ENCODE measurements at places on chromosomes 2 and 18. TPM values are rescaled to one million over a fixed set of nuclear protein-coding genes. Genes with fewer than 3 reads are reported as not detected.

DNA sequence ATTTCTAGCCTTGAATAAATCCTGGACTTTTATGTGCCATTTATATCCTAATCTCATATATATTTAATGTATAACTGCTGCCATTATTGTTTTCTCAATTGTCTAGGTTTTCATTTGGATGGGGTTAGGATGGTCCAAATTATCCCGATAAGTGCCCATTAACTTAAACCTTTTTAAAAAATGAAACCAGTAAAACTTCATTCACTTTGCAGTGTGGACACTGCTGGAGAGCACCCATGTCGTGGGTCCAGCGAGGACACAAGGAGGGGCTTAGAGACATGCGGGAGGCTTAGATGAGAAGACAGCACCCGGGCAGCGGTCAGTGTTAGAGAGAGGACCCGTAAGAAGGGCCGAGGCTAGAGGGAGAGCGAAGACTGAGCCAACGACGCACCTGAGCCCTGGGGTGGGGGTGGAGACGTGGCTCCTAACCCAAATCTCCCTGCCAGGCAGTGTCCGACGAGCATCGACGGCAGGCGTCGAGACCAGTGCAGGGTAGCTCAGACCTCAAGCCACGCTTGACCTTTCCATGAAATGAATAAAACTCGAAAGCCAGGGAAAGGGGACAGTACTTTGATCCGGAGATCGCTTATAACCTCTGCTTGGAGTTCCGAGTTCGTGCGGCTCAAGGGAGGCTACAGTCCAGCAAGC lies 9.0 kb upstream of the EN1 start:
- no peak for DNase-seq

DNA sequence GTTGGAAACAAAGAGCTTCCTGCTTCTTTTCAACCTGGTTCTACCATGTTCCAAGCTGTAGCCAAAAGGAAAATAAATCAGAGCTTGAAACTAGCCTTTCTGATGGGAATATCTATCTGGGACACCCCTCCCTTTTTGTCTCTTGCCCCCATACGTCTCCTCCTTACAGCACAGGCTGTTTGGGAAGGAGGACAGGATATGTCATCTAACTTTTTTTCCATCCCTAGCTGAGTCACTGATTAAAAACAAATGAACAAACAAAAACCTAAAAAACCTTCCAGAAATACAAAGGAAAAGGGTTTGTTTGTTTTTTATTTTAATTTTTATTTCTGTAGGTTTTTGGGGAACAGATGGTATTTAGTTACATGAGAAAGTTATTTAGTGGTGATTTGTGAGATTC lies 151.6 kb downstream of the FAM210A start:
- DNase-seq, result no peak

GRCh38 chr2:219562049-219563020 lies 9.0 kb downstream of the OBSL1 start:
- DNase-seq, result no peak

- DNase-seq, result no peak
Observed at GRCh38 chr2:47935071-47935470, 28.8 kb upstream of the FBXO11 start.

DNA sequence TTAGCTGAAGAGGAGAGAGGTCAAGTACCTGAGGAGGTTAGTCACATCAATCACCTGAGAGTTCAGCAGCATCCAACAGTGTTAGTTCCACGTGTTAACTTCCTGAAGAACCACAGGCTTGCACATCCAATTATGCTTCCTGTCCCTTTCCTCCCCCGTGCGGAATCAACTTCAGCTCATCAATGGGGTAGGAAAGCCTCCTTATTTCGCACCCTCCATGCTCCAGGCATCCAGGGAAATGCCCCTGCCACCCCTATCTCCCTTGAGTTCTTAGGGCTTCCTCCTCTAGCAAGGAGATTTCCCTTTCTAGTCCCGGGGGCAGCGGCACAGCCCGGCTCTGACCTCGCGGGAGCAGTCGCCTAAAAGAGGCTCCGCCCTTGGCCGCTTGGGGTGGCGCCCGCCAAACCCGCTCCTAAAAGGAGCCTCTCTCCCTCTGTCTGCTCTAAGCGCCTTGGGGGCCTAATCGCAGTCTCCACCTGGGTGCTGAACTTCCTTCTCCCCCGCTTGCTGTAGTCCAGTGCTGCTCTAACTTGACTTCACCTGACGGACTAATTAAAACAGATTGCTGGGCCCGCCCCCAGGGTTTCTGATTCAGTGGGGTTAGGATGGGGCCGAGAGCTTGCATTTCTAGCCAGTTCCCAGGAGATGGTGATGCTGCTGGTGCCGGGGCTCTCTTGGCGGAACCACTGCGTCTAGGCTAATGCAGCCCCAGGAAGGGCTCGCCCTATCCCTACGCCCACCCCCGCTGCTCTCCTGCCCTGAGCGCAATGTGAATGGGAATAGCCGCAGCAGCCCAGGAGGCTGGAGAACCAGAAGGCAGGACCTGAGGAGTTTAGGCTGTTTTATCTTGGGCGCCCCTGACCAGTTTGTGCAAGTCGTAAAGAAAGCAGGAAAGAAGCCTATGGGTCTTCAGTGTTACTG lies 3.4 kb upstream of the TET3 start:
- DNase-seq, result no peak

DNA sequence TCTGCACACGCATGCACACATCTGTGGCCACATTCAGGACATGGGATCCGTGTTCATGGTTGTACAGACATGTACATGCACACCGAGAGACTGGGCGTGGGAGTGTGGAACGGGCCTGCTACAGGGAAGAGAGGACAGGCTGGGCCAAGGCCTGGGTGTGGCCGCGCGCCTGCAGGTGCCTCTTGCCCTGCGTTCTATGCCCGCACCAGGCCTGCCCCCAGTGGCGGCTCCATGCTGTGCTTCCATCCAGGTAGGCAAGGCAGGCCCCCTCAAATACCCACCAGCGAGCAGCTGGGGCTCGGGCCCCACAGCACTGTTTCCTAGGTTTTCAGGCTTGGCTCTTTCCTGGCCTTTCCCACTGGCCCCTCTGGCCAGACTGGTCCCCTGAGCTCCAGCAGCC lies 15.5 kb upstream of the PTMA start:
- no peak for DNase-seq

- no peak for DNase-seq
Observed at GRCh38 chr2:129801575-129801974, 177.9 kb upstream of the RAB6C start.

GRCh38 chr2:85324639-85325465 lies 2.9 kb downstream of the TGOLN2 start:
- DNase-seq, result no peak

GRCh38 chr2:241945311-241945710 lies 75.8 kb downstream of the RTP5 start:
- no peak for DNase-seq

GRCh38 chr18:14965553-14965952 lies 217.6 kb downstream of the ANKRD30B start:
- DNase-seq, result no peak

DNA sequence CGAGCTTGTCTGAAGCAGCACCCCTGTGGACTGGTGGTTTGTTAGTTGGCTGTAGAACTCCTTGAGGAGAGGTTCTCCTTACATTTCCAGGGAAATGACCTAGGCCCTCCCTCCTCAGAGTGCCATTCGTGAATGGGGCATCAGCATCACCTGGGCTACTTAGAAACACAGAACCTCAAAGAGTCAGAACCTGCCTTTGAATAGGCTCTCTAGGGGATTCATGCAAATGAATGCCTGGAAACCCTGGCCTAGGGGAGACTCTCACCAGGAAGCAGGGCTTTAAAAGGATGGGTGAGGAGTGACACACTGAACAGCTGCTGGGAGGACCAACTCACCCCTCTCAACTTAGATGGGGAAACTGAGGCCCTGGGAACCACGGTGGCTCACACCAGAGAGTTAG lies 2.1 kb upstream of the MOCOS start:
- no peak for DNase-seq

DNA sequence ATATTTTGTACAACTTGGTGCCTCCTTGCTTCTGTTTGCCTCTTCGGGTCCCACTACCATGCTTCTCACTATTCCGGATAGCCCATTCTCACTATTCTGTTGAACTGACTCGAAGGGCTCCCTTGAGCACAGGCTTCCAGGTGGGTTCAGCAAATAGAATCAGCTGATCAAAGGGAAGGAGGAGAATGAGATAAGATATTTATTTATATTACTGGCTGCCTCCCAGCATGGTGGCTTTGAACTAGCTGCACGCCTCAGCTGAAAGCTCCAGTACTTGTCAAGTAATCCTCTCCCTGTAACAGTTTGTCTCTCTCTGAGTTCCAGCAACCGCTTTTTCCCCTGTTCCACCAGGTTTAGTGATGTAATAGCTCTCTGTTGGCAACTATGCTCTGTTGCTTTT lies 187.8 kb upstream of the HNRNPA3 start:
- DNase-seq, result no peak

- no peak for DNase-seq
Observed at GRCh38 chr2:23776021-23776420, 150.9 kb downstream of the ATAD2B start.

GRCh38 chr2:68901199-68901514 lies 30.0 kb upstream of the BMP10 start:
- DNase-seq, result no peak

DNA sequence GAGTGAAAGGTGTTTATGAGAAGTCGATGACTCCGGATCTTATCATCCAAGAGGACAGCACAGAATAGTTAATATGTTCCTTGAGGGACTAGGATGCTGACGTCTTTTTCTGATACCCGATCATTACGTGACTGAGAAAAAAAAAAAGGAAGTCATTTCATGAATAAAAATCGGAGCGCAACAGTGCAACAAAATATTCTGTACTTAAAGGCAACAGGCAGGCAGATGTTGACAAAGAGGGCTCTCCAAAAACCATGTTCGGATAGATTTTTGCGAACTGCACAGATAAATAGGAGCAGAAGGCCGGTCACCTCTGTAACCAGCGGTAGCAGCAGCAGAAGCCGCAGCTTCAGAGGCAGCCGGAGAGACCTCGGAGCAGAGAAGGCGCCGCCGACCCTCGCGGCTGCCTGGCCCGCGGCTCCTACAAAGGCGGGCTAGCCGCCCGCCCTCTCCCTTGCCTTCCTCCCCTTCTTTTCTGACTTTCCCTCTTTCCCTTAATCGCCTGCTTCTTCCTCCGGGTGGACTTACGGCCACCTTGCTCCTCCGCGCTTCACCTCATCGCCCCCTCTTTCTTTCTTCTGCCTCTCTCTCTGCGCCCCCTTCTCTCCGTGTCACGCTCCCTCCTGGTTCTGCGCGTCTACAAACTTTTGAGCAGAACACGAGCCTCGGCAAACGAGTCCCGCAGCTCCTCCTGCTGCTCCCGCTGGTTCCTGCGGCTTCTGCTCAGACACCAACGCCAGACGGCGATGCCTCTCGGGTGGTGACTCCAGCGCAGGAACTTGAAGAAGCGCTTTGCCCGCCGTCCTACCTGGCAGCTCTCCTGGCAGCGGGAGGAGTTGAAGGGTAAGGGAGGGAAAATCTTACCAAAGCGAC lies at the start of gene ADCYAP1:
Gene ADCYAP1 (plus strand): TSS at position 654 of the 873 bp plus-strand sequence. CDS start 516 bp downstream, outside the sequence.
- no peak for DNase-seq

DNA sequence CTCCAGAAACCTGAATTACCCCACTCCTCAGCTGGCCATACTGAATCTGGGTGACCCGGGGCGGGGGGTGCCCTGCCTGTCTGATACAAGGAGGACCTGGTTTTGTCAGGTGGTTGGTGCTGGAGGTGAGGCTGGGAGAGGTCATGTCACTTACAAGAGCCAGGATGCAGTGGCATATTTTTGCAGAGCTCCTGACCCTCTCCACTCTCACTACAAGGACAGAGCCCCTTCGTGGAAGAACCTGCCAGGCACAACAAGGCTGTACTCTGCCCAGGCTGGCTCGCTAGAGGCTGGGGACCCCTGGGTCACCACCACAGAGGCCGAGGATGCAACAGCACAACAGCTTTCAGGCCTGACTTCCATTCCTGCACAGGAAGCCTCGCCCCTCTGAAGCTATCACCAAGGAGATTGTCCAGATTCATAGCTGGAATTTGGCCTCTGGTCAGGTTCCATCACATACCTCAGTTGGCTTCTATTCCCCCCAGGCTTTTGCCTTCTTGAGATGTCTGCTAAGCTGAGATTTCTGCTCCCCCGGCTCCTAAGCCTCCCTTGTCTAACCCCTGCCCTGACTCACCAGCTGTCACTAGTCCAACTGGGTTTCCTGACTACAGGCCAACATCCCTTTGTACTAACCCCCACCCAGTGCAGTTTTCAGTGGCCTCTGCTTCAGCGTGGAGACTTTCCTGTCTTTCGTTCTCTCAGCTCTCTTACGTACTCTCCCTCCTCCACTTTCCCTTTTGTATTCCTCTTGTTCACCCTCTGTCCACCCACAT lies 132.5 kb upstream of the EPAS1 start:
- peak; percentile 51 for DNase-seq

- no peak for DNase-seq
Observed at GRCh38 chr18:23930002-23930401, 84.6 kb upstream of the TTC39C start.

- DNase-seq, result no peak
Observed at GRCh38 chr2:25938345-25938744, 44.0 kb downstream of the KIF3C start.

GRCh38 chr2:11863103-11863502 lies 116.7 kb downstream of the LPIN1 start:
- DNase-seq, result no peak

GRCh38 chr2:160227293-160227915 lies 27.3 kb upstream of the ITGB6 start:
- DNase-seq, result no peak

- no peak for DNase-seq
Observed at GRCh38 chr2:105610576-105611332, 134.0 kb upstream of the NCK2 start.

Gene SLC30A3
- 1.1 TPM for polyA plus RNA-seq

Gene BOLL
- polyA plus RNA-seq, result 2.1 TPM

Gene AGPS
- polyA plus RNA-seq, result 27.4 TPM

Gene GAL3ST2
- polyA plus RNA-seq, result not detected

Gene TRIM54
- polyA plus RNA-seq, result 99.1 TPM

Gene HNMT
- 19.3 TPM for polyA plus RNA-seq

Gene UNC80
- polyA plus RNA-seq, result not detected

Gene DES
- 1,983 TPM for polyA plus RNA-seq

Gene PPP1R7
- 67.8 TPM for polyA plus RNA-seq

Gene FAM237A
- polyA plus RNA-seq, result not detected

Gene CFAP65
- not detected for polyA plus RNA-seq
